ENCODE measurements at places on chromosomes 3 and 15. TPM values are rescaled to one million over a fixed set of nuclear protein-coding genes. Genes with fewer than 3 reads are reported as not detected.

- DNase-seq, result no peak
Observed at GRCh38 chr3:15347737-15348110, 15.3 kb upstream of the SH3BP5 start.

GRCh38 chr15:78101423-78102105 lies 9.2 kb downstream of the SH2D7 start:
- no peak for DNase-seq

- DNase-seq, result no peak
Observed at GRCh38 chr3:194938845-194939531, 253.3 kb downstream of the FAM43A start.

DNA sequence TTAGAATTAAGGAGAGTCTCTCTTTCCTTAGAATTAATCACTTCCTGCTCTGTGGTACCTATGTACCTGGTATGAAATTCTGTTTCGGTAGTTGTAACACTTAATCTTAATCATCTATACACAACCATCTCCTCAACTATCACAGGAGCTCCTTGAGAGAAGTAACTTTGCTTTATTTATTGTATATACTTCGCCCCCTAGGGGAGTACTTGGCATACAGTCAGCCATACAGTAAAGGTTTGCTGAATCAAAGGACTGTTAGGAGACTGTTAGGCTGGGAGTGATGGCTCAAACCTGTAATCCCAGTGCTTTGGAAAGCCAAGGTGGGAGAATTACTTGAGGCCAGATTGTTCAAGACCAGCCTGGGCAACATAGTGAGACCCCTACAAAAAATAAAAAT lies 44.7 kb downstream of the RORA start:
- DNase-seq, result no peak

DNA sequence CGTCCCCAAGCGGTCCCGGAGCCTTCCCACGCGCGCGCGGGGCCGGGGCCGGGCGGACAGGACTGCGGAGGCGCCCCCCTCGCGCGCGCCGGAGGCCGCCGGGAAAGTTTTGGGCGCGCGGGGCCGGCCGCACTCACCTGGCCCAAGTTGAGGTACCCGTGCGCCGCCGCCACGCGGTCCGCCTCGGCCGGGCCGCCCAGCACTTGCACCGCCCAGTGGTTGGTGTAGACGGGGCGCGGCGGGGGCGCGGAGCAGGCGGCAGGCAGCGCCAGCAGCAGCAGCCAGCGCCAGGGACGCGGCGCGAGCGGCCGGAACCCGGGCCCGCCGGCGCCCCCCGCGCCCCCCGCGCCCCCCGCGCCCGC lies 289 bp downstream of the PCSK6 start:
- DNase-seq, result no peak

The UMPS gene
- 14.8 TPM for polyA plus RNA-seq

The FSIP1 gene
- polyA plus RNA-seq, result 0.94 TPM
